ENCODE measurements at places on chromosomes 2 and 18. TPM values are rescaled to one million over a fixed set of nuclear protein-coding genes. Genes with fewer than 3 reads are reported as not detected.

ALK gene
- total RNA-seq, result not detected

RFX8 gene
- 0.28 TPM for total RNA-seq

IL1F10 gene
- total RNA-seq, result not detected

COLEC12 gene
- total RNA-seq, result 0.94 TPM

MAL gene
- total RNA-seq, result not detected

MC2R gene
- total RNA-seq, result not detected

LHCGR gene
- total RNA-seq, result not detected

CDH19 gene
- 0.09 TPM for total RNA-seq

CRYBA2 gene
- not detected for total RNA-seq

PLB1 gene
- 0.36 TPM for total RNA-seq

DHRS9 gene
- 17.0 TPM for total RNA-seq

GALNT5 gene
- 6.4 TPM for total RNA-seq

AFF3 gene
- total RNA-seq, result not detected

NDC80 gene
- total RNA-seq, result 9.8 TPM

GPR155 gene
- total RNA-seq, result 1.3 TPM

COBLL1 gene
- 5.7 TPM for total RNA-seq

POMC gene
- 0.66 TPM for total RNA-seq

FOXD4L1 gene
- not detected for total RNA-seq

ABCA12 gene
- not detected for total RNA-seq

ANO7 gene
- 0.45 TPM for total RNA-seq

EPHA4 gene
- 29.6 TPM for total RNA-seq

PSMD14 gene
- total RNA-seq, result 125 TPM

RGPD3 gene
- total RNA-seq, result 0.09 TPM

TSHZ1 gene
- total RNA-seq, result 4.5 TPM

MAP2 gene
- 9.2 TPM for total RNA-seq

SERPINB13 gene
- total RNA-seq, result not detected

GREB1 gene
- 0.09 TPM for total RNA-seq

FAP gene
- 1.5 TPM for total RNA-seq

GLB1L gene
- total RNA-seq, result 3.3 TPM

PER2 gene
- 2.6 TPM for total RNA-seq

EFHD1 gene
- total RNA-seq, result 0.47 TPM

TRIM43 gene
- not detected for total RNA-seq

GAREM1 gene
- 1.9 TPM for total RNA-seq

C1QL2 gene
- total RNA-seq, result not detected

DPYSL5 gene
- total RNA-seq, result not detected

KIAA2012 gene
- not detected for total RNA-seq

CHCHD5 gene
- 7.1 TPM for total RNA-seq

UGT1A9 gene
- total RNA-seq, result not detected

Measured in endothelial cell of coronary artery (primary cell).